ENCODE measurements at places on chromosomes 11 and 22. TPM values are rescaled to one million over a fixed set of nuclear protein-coding genes. Genes with fewer than 3 reads are reported as not detected.

Gene PIWIL4
- 0.97 TPM for total RNA-seq

Gene ACRV1
- not detected for total RNA-seq

Gene RAG2
- total RNA-seq: not detected

- DNase-seq: no peak
Measured at GRCh38 chr22:42270176-42270509, 310 bp downstream of the TCF20 start.

DNA sequence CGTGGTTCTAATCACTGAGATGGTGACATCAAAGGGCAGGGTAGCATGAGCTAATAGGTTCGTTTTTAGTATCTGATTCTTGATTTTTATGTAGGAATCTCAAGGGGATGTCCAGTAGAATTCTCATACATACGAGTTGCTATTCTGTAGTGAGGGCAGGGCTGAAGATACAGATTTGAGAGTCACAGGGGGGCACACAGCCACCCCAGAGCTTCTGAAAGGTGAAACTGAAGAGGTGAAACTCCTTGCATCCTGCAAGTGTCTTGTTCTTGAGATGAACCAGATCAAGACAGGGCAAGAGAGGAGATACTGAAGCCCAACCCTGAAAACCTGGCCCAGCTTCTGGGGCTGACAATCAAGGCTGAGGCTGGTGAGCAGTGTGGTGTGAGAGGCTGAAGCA, 35.6 kb upstream of the TMEM123 start:
- no peak for DNase-seq

- no peak for DNase-seq
Measured at GRCh38 chr11:22703591-22703990, 37.2 kb downstream of the GAS2 start.

- no peak for DNase-seq
Measured at GRCh38 chr11:85464283-85464682, 162.9 kb downstream of the DLG2 start.

DNA sequence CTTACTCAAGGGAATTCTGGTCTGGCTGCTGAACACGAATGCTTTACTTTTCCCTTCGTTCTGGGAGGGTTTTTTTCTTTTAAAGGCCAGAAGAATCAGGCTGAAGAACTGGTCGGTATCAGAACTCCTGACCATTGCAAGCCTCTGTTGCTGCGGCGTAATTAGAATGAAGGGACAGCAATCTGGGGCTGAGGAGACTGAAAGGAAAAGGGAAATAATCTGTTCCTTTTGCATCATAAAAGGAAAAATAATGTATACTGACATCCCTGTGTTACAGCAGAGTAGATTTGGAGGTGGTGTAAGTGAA, 670 bp downstream of the SC5D start:
- no peak for DNase-seq

- no peak for DNase-seq
Measured at GRCh38 chr22:50723991-50724390, 14.0 kb upstream of the ACR start.

DNA sequence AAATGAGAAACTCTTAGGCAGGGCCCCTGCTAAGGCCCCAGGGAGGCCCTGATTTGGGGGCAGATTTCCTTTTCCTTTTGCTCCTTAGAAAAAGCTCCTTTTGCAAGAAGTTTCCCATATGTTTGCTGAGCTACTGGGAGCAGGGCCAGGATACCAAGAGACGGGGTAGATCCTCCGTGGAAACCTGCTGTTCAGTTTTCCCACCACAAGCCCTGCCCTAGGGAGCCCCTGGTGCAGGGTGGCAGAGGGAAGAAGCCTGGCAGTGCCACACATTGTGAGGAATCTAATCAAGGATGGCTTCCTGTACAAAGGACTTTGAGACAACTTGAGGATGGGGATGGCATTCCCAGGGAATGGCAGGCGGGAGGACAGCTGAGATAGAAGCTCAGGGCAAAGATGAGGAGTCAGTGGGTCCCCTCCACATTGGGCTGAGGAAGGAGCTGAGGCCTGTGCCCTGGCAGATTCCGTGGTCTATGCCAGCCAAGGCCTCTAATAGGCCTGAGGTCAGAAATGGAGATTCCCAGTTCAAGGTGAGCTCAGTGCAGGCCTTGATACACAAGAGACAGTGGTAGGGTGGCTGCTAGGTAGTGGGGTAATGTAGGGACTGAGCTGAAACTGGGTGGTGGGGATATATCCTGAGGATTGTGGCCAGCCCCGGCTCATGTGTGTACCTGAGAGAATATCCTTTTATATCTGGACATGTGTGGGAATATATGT, 15.0 kb downstream of the TUB start:
- no peak for DNase-seq
